ENCODE measurements at places on chromosomes 5 and 9. TPM values are rescaled to one million over a fixed set of nuclear protein-coding genes. Genes with fewer than 3 reads are reported as not detected.

GRCh38 chr5:98581112-98581997 lies 192.1 kb upstream of the RGMB start:
- peak; percentile 40 for DNase-seq

- no peak for DNase-seq
Measured at GRCh38 chr5:178246624-178247279, 14.2 kb upstream of the PHYKPL start.

Gene TMEM215
- not detected for total RNA-seq

DNA sequence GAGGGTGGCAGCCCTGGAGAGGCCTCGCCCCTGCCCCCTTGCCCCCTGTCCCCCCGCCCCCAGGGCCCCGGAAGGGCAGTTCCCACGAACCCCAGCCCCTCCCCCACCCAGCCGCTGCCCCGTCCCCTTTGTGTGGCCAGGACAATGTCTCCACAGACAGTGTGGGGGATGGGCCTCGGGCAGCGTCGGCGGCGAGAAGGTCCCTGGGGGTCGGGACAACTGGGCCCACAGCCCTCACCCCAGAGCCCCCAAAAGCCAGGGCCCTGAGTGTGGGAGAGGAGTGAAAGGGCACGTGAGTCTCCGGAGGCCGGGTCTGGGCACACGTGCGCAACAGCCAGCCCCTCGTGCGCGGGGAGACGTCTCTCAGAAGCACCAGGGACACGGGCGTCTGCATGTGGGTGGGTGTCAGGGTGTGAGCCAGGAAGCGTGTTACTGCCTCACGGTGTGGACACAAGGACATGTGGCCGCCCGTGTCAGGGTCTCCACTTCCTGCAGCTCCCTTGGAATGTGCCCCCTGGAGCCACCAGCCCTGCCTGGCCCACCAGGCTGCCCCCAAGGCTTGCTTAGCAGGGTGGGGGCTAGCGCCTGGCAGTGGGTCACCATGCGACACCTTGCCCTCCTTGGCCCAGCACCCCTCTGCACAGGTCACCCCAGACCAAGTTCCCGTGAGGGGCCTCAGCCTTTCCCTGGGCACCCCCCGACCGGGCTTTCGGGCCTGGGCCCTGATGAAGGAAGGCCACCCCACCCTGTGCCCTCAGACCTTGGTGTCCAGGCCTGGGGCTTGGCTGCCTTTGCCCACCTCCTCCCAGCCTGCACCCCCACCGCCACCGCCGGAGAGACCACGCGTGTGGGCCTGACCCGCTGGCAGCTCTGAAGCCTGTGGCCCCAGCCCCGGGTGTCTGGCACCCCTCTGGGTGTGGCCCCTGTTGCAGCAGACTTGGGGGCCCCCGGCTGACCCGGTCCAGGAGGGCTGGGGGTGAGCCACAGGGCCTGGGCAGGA lies 12.8 kb upstream of the NRARP start:
- DNase-seq, result no peak

Gene THBS4
- total RNA-seq, result under 0.01 TPM

DNA sequence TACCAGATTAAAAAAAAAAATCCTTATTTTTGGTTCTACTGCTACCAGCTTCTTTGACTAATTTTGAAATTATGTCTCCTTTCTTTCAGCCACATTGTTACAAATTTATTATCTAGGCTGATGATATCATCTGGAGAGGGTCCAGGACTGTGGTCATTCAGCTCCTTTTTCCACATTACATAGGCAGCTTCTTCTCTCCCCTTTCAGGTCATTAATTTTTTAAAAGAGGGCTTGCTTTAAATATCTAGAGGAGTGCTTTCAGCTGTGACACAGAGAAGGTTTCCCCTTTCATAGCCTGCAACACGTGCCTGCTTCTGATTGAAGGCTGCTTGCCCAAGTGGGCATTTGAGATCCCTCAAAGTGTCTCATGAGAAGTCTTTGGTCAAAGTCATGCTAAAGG lies 155.7 kb upstream of the PAPPA start:
- DNase-seq, result peak; percentile 80

Gene CDHR2
- not detected for total RNA-seq

DNA sequence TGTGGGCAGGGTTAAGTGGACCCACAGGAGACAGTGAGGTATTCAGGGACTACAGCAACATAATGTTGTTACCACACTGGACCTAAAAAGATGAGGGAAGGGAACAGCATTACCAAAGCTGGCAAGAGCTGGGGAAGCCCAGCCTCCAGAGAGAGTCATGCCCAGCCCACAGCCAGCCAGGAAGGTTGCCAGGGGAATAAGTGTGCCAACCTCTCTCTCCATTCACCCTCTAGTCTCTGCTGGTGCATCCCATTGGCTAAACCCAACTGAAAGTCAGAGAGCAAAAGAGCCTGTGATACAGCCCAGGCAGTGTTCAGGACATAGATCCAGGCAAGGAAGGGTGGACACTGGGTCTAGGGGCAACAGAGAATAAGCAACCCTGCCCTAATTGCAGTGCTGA lies 35.8 kb upstream of the AFAP1L1 start:
- no peak for DNase-seq

Gene PCDHGA3
- total RNA-seq, result 3.2 TPM

Gene N4BP3
- 0.43 TPM for total RNA-seq

DNA sequence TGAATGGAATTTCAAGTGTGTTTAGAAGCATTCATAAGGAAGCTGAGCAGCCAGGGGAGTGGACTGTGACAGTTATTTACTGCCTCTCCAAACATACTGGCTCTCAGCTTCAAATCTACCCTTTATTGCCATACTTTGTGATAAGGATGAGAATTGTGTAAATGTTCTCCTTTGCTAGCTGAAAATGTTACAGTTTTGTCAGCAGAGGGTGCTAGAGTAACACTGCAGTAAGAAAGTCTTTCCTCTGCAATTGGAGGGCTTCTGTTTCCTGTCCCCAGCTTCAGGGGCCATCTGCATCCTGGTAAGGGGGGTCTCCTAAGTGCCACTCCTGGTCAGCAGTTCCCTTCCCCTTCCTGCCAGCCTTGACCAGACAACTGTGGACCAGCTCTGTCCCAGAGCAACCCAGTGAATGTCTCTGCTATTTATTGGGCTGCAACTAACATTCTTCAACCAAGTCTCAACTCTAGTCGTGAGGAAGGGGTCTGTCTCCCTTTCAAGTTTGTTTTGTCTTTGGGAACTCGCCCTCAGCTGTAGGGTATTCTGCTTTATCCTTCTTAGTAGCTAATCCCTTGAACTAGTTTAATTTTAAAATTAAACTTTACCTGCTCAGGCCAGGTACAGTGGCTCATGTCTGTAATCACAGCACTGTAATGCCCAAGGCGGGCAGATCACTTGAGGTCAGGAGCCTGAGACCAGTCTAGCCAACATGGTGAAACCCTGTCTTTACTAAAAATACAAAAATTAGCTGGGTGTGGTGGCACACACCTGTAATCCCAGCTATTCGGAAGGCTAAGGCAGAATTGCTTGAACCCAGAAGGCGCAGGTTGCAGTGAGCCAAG lies 45.3 kb downstream of the RAPGEF6 start:
- peak; percentile 85 for DNase-seq

DNA sequence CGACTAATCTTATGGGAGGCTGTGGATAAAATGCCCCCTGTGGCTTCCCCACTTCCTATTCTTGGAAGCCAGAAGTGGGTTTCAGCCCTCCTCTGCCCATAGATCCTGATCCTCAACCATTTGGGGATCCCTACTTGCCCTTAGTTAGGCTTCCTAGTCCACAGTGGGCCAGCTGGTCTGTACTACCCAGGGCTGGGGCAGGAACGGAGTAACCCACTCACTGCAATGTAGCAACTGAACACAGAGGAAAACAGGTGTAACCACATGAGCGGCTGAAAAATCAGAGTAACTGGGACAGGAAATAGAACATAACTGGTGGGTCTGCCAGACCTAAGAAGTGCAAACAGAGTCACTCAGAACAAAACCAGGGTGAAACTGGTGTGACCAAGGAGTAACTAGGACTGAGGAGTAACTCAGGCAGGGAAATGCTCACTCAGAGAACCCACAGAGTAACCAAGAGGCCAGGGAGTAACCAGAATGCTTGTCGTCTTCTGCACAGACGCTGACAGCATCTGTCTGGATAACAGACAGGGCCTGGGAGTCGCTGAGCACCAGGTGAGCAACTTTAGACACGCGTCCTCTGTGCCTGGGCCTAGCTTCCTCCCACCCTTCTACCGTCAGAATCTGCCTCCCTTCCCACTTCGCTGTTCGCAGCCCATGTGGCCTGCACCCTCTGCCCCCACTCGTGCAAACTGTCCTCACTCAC lies 1.0 kb downstream of the AQP3 start:
- DNase-seq, result no peak

DNA sequence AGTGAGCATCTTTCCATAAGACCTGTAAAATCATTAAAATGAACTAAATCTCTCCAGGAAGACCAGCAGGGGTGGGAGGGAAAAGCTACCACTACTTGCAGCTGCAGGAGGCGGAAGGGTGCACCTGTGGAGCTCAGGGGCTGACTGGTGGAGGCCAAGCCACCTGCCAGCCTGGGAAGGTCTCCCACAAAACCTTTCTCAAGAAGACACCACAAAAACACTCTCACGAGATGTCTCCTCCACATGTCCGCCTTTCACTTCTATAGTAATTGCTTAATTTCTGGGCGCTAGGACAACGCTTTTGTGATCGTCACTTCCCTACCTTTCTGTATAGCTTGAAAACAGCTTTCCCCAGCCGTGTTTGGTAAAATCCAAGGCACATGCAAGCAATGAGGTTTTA lies 114.4 kb downstream of the ROR2 start:
- DNase-seq, result no peak

Measured in fibroblast of villous mesenchyme (primary cell).